NCI-H1105 (cell line): ENCODE measurements at places on chromosomes 5 and 9.

GRCh38 chr9:4588721-4589120 is 73.4 kb upstream of the PLPP6 start:
- DNase-seq = no peak

DNA sequence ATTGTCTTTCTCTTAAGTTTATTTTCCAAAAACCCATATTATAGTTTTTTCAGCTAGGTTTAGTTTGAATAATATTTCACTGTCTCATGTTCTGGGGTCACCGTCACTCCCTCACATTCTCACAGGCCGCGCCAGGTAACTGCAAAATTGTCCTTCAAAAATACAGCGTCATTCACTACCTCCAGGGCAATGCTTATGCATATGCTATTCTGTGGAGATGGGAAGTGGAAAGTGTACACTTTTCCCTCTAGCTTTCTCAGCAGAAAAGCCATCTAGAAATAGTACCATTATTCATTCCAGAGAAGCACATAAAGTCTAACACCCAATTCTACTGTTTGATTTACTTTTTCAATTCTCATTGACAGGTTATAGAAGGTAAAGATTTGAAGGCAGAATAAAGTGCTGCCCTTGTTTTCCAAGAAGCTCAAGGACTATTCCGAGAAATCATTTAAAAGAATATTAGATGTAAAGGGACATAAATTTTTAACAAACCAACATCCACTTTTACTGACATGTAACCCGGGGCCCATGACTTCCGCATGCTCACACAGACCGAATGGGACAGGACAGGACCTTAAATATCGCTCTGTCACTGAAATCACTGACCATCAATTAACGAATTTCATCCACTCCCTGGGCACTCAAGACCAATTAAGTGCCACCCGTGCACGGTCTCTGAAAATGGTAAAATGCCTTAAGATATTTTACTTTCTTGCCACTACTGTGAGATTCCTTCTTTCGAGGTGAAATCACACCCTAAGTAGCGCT is 720 bp downstream of the NUDT12 start:
- DNase-seq = no peak

DNA sequence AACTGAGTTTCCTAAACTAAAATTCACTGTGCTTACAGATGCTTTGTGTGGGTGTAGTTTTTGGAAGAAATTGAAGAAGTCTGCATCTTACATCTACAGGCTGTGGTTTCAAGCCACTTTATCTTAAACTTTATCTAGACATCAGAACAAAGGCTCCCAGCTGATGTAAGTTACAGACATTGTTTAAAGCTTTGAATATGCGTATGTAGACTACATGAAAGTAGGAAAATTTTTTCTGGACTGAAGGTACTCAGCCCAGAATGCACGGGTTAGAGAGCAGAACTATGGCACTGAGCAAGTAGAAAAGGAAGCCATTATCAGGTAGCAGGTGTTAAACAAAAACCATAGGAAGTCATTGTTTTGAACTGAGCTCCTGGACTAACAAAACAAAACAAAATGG is 185.4 kb downstream of the TTC39B start:
- no peak for DNase-seq

DNA sequence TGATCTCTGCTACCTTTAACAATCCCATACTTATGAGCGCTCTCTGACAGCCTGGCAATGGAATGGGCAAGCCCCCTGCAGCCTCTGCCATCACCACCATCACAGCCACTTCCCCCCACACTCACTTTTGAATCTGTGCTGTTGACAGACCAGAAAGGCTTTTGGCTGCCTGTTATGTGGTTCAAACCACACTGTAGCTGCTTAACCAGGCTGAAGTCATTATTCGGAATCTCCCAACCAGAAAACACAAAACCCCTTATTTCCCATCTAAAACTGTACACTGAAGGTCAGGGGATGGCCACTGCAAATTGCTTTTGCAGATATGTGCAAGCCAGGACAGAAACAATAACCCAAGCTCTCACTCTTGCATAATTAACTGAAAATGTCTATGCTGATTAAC is 35.8 kb downstream of the PTCH1 start:
- no peak for DNase-seq

DNA sequence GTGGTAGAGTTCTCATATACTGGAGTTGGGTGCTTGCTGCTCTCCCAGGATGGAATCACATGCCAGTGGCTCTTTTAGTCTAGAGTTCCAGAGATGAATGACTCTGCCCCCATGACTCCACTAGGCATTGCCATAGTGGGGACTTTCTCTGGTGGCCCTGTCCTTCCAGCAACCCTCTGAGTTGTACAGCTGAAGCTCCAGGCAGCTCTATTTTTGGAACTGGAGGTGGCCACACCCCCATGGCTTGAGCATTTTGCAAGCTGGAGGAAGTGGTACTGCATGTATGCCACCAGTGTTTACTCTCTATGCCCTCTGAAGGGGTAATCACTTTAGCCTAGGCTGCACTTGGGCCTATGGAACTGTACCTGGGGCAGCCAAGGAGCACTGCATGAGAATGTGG is 112.6 kb downstream of the RANBP17 start:
- DNase-seq = no peak

- no peak for DNase-seq
Measured at GRCh38 chr5:173707392-173707791, 90.9 kb upstream of the BOD1 start.

DNA sequence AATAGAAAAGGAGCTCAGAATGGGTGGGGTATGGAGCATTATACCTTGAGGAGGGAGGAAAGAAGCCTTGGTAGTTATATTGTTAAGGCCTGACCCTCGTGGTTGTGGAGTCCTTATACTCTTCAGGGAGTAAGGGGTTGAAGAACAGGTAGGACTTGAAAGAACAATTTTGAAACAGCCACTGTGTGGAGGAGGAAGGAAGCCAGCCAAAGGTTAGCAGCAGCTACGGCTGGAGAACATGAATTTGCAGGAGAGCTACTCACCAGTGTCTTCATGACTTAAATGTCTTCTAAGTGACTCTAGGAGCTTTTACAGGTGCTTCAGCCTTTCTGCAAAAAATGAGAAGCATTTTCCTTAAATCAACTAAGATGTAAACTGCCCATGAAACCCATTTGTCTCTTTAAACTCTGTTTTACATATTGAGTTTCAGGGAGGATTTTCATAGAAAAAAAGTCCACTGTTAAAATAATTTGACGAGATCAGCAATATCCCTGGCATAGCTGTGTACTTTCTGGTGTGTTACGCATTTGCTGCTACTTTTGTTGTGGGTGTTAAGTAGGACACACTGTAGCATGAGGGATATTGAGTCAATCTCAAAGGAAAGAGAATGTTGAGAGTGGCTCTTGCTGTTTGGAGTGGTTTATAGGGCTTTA is 110.6 kb upstream of the ELL2 start:
- DNase-seq = no peak

GRCh38 chr9:99055384-99055783 is 49.5 kb upstream of the TGFBR1 start:
- no peak for DNase-seq

- DNase-seq = no peak
Measured at GRCh38 chr5:33608344-33609041, 167.7 kb downstream of the TARS1 start.

- DNase-seq = no peak
Measured at GRCh38 chr5:80140496-80140895, 105.3 kb downstream of the THBS4 start.

DNA sequence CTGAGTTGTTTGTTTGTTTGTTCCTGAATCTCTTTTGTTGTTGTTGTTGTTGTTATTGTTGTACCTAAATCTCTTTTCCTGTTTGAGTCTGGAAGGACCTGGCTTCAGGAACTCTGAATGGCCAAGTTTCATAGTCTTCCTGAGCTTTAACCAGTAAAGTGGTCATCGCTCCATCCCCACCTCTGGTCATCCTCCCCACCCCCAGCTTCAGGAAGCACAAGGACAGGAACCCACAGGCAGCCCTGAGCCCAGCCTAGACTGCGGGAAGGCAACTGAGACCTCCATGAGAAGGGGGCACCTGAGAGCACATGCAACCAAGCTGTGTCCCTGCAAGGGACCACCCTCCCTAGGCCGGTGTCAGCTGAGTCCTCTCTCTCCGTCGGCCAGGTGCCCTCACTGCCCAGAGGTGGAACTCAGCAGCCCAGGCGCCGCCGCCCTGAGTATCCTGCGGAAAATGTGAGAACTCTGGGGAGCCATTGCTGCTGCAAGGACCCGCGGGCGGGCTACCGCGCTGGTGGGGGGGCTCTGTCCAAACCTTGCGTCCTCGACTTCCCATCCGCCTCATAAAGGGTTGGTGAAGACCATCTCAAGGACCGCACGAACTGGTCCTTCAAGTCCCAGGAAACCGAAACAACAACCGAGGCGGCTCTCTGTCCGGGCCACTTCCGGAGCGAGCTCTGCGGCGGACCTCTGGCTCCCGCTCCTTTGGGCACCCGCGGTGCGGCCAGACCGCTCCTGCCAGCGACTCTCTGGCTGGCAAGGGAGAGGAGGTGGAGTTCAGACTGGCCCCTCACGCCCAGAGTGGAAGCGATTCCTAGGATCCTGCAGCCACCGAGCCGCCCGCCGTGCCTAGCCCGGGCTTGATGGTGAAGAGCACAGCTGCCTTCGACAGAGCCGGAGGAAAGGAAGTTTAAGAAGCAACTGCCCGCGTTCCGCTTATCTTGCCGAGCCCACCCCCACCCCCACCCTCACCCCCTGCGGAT is 4.2 kb downstream of the BARX1 start:
- no peak for DNase-seq

- no peak for DNase-seq
Measured at GRCh38 chr9:101274971-101275768, 109.6 kb downstream of the BAAT start.

- no peak for DNase-seq
Measured at GRCh38 chr5:159227452-159227851, 18.1 kb upstream of the RNF145 start.

DNA sequence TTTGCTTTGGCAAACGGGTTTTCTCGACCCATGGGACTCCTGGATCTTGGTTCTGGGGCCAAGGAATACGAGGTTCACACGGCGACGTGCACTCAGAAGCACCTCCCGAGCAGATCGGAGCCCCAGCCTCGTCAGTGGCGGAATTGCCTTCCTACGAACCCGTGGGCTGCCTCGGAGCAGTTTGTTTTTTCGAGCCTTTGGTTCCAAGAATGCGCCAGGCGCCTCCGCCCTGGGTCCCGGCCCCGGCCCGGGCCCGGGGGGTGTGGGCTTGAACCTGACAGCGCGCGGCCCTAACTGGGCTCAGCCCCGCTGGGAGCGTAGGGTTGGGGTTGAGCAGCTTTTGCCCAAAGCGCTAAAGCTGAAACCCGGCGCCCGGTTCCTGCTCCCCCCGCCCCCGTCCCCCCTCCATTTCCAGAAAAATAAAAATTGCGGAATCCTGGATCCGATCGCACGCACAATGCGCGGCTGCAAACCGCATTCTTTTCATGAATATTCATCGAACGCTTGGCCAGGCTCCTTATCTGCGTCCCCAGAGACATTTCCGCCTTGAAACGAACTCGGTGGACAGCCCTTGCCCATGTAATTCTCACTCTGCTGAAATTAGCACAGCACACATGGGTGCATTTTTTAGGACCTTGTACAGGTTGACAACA is 1.0 kb downstream of the BASP1 start:
- no peak for DNase-seq

- no peak for DNase-seq
Measured at GRCh38 chr9:1979741-1980367, 35.3 kb upstream of the SMARCA2 start.

DNA sequence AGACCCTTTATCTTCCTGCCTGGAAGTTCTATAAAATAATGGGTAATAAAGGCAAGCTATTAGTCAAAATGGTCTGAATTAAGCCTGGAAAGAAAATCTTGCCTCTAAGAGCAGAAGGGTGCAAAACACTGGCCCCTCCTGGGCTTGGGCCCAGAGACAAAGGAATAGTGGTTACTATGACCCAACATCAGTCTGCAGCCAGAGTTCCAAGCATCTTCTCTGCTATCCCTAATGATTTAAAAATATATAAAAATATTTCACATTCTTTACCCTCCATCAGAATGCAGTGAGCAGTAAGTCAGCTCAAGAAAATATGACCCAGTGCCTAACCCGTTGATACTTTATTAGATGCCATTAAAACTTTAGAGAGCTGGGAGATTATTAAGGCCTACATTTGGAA is 14.7 kb downstream of the TNFAIP8 start:
- no peak for DNase-seq

DNA sequence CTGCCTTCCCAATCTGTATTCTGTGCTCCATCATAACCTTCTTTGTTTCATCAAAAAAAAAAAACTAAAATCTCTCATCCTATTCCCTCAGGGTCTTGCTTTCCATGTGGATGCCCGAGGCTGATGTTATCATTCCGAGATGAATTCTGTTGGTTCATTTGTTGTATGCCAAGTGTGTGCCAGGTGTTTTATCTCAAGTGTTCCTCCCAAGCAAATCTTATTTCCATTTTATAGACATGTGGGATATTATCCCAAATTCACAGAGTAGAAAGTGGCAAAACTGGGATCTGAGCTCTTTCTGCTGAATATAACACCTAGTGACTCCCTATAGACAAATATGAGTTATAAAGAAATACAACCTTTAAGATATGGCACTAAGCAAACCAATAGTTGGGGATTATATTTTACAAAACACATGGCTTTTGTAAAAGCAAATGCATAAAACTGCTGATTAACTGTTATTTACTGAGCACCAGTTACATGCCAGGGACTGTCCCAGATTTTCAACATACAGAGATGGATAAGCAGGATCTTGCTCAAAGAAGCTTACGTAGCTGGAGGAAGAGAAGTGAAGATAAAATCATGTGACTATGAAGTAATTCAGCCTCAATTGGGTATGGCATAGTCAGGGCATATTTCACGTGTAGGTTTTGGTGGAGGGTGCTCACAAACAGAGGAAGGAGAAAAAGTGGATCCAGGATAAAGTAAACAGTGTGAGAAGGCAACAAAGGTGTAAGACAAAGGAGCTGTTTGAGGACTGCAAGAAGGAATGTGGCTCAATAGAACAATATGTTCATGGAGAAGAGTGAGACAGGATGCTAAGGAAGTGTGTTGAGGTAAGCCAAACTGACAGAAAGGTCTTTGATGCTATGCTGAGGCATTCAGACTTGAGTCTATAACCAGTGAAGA is 143.3 kb upstream of the ADAMTSL1 start:
- DNase-seq = no peak

DNA sequence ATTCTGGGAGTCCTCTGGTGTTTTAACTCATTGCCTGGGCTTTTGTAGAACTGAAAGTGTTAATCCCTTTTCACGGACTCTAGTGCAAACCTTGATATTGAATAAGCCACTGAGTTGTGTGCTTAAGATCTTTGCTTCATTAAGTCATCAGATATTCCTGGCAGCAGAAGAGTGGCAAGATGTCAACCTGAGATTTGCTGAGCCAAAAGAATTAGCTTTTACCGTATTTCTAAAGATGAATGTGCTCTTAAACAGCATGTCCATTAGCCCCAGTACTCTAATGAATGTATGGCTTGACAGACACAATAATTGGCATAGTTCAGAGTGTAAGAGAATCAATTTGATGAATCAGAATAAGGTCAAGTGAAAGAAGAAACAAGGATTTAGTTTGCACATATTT is 87.2 kb upstream of the CDH6 start:
- no peak for DNase-seq
